ENCODE measurements at places on chromosomes 1 and 21. TPM values are rescaled to one million over a fixed set of nuclear protein-coding genes. Genes with fewer than 3 reads are reported as not detected.

Gene VCAM1
- 26.7 TPM for polyA plus RNA-seq

Gene FAM3B
- 53.6 TPM for polyA plus RNA-seq

Gene PADI1
- polyA plus RNA-seq: not detected

Gene GPR161
- polyA plus RNA-seq: 4.4 TPM

Gene LENEP
- not detected for polyA plus RNA-seq

Gene LCE1C
- polyA plus RNA-seq: not detected
